ENCODE measurements at places on chromosomes 3 and 15.

- DNase-seq = no peak
Observed at GRCh38 chr3:26452363-26452762, 170.2 kb upstream of the LRRC3B start.

- DNase-seq = no peak
Observed at GRCh38 chr3:189507856-189508255, 123.3 kb upstream of the TP63 start.

- no peak for DNase-seq
Observed at GRCh38 chr3:138297059-138297607, 32.5 kb downstream of the NME9 start.

DNA sequence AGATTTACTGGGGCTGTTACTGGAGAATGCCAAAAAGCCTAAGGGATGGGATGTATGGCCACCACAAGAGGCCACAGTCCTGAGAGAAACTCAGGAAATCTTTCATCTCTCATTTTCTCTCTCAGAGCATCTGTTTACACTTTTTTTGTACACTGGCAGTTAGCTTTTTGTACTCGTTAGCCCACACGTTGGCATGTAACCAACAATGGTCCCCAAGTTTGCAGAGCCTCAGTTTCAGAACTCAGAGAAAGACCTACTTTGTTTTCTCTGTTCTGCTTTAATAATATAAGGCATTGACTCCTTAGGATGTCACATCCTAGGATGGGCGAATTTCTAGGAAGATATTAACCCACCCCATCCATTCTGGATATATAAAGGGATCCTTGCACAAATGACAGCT lies 183.5 kb downstream of the SUCNR1 start:
- DNase-seq = no peak

DNA sequence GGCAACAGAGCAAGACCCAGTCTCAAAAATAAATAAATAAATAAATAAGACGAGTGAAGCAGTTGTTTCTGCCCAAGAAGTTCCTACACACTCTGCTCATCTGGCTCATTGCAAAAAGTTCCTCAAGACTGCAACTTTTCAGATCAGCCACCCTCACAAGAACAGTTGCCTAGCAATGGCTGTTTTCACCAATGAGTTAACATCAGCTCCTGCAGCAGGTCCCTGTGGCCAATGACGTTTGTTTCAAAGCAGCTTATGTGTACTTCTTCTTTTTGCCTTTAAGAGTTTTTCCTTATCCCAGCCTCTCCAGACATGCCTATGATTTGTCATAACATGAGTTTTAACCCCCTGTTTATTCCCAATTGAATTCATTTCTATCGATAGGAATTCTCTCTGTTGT lies 118.4 kb upstream of the SPRED1 start:
- DNase-seq = no peak

DNA sequence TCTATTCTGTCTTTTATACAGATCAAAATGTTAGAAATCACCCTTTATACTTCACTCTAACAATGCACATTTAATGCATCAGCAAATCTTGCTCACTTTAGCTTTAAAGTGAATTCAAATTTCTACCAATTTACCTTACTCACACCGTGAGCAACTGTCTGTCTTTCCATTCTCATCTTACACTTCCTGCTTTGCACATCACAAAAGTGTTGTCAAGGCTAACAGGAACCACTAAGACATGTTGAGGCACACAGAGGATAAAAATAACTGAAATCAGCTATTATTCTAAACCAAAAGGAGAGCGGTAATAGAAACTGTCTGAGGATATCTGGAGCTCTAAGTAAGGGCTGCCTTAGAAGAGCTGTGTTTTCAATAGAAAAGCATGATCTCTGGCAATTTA lies 519.9 kb downstream of the ZBBX start:
- no peak for DNase-seq

DNA sequence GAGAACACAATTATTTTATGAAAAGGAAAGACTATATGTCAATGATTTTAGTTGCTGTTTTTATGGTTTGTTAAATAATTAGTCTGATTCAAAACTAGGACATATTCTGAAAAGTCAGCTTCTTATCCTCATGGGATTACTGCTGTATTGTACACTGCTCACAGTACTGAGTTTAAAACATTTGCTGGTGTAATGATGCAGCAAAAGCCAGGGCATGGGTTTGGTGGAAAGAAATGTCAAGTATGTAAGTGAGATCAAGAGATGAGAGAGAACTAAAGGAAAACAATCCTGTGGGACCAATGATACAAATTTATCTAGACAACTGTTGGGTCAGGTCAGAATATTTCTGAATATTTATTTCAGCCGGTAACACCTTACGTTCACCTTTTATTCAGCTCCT lies 210.1 kb upstream of the ARHGEF26 start:
- DNase-seq = no peak

GRCh38 chr3:184239221-184239620 lies 9.5 kb downstream of the ALG3 start:
- no peak for DNase-seq

DNA sequence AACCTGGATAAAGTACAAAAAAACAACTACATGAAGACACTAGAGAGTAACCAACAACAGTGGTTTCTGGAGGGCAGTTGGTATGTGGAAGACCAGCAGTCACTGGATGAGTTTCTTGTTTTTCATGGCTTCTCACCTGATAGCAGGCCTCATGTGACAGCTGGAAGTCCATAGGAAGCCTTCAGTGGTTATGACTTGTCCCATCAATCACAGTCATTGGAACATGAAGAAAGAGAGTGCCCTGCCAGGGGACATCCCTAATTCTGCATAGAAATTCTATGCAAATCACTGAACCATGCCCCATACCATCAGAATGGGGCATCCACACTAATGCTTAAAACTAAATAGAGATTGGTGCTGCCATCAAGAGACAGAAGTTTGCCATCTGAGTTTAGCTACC lies 81.6 kb downstream of the AKAP13 start:
- DNase-seq = no peak

- DNase-seq = no peak
Observed at GRCh38 chr15:86062646-86063243, 16.9 kb upstream of the AGBL1 start.

- no peak for DNase-seq
Observed at GRCh38 chr3:37494216-37494615, 319.8 kb upstream of the LRRFIP2 start.

DNA sequence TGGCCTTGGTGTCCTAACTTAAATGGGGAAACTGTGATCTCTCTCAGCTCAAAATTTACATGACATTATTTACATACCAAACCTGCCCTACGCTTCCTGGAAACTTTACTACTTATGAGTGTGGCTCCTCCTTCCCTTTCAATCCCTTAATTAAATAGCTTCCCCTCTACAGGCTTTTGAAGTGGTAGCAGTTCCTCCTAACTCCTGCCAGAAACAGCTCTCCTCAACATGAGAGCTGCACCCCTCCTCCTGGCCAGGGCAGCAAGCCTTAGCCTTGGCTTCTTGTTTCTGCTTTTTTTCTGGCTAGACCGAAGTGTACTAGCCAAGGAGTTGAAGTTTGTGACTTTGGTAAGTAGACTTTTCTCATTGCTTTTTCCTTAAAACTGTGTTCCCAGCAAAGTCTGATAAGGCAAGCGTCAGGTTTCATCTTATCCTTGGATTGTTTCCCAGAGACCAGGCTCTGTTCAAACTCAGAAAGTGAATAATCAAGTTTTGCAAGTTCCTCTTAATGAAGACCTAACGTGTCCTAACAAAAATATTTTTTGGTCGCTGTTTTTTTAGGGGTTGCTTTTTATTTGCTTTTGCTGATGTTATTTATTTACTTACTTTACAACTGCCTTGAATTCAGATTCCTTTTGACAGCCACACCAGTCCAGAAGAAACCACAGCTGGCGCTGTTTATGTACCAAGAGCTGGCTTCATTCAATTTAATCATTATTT lies at the start of gene ACP3:
Gene ACP3 (plus strand): TSS at position 179 of the 720 bp plus-strand sequence. CDS start 50 bp downstream, at position 229.
- peak; percentile 2 for DNase-seq

- DNase-seq = no peak
Observed at GRCh38 chr15:42315521-42315920, 42.3 kb upstream of the TMEM87A start.

DNA sequence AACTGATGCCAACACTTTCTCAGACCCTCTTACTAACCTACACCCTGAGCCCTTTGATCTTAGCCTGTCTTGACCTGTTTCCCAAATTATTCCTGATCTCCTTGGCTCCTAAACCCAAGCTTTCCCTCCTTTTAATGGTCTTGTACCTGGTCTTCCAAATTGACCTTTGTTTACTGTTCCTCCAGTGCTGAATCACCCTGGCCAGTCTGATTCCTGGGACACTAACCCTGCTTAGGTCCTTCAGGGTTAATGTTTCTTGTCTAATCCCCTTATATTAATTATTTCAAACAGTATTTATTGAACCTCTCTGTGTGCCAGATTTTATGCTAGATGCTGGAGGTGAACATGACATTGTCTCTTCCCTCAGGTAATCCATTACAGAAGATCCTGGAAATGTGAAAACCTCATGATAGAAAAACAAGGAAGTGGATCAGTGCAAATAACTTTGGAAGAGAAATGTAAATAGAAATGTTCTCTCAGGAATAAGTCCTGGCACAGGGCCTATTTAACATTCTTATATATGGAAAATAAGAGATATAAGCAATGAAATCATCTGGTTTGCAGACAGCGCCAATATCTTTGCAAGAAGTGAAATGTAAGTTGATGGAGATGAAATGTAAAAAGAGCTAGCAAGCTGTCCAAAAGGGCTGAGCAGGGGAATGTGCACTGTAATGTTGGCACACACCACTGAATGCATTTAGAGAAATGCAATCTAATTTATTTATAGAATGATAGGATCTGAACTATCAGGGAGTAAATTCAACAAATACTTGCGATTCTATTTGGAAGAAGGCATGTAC lies 20.7 kb downstream of the HGD start:
- no peak for DNase-seq

DNA sequence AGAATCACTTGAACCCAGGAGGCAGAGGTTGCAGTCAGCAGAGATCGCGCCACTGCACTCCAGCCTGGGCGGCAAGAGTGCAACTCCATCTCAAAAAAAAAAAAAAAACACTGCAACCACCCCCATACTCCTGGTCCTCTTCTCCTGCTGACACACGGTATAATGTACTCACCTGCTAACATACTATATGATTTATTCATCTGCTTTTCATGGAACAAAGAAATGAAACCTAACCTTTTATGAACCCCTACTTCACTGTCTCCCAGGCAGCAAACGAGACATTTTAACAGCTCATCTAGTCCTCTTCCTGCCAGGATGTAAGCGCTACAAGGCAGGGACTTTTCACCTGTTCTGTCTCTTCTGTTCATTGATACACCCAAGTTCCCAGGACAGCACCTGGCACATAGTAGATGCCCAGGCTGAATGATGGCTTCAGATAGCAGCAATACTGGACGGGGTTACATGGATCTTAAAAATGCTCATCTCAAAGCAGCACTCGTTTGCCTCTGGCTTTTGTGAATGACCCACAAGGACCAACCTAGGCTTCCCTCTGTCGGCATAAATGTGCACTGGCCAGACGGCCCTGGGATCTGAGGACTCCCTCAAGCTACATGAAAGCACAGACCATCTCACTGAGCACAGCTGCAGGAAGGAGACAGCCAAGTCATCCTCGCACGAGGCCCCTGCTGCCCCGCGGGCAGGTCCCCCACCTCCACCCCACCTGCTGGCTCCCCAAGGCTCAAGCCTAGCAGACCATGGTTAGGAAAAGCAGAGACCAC lies 20.3 kb downstream of the XXYLT1 start:
- no peak for DNase-seq

GRCh38 chr15:79132770-79133169 lies 42.2 kb upstream of the RASGRF1 start:
- DNase-seq = no peak

Measured in EL (cell line).